Mesenteric fat pad (tissue), 1 donor: ENCODE measurements at places on chromosomes 3 and 15. TPM values are rescaled to one million over a fixed set of nuclear protein-coding genes. Genes with fewer than 3 reads are reported as not detected.

The DIPK2A gene
- total RNA-seq: 15.3 TPM

- DNase-seq: no peak
These were observed 112.6 kb downstream of the USP13 start for GRCh38 chr3:179765396-179765795.

The ZPLD1 gene
- not detected for total RNA-seq

DNA sequence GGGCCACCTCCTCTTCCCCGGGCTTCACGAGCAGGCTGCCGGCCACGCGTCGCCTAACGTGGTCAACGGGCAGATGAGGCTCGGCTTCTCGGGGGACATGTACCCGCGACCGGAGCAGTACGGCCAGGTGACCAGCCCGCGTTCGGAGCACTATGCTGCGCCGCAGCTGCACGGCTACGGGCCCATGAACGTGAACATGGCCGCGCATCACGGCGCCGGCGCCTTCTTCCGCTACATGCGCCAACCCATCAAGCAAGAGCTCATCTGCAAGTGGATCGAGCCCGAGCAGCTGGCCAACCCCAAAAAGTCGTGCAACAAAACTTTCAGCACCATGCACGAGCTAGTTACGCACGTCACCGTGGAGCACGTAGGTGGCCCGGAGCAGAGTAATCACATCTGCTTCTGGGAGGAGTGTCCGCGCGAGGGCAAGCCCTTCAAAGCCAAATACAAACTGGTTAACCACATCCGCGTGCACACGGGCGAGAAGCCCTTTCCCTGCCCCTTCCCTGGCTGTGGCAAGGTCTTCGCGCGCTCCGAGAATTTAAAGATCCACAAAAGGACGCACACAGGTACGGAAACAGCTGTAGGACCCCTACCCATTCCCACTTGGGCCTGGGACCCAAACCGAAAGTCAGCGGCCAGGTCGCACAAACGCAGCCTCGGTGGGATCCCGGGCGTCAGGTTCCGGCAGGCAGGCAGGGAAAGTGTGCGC is 1.5 kb downstream of the ZIC1 start:
- DNase-seq: no peak

GRCh38 chr3:40088527-40089170 is 220.9 kb upstream of the EIF1B start:
- DNase-seq: no peak

GRCh38 chr15:34047893-34048775 is 9.1 kb upstream of the AVEN start:
- DNase-seq: no peak

DNA sequence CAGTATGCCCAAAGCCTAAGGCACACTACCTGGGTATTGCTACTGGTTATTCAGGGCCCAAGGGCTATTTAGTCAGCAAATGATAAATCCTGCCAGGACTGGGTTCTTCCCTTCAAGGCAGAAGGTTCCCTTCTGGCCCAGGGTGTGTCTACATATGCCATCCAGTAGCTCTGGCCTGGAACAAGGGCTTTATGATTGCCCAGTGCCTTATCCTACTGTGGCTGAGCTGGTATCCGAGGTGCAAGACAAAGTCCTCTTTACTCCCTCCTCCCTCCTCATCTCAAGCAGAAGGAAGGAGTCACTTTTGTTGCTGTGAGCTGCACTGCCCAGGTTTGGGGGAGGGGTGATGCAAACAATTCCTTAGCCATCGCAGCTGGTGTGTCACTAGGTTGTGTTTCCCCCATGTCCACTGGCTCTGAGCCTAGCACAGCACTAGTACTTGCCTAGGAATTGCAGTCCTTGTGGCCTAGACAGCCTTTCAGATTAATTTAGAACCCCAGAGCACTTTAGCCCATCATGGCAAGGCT is 221.8 kb upstream of the TGFBR2 start:
- DNase-seq: no peak

- DNase-seq: no peak
These were observed 246.4 kb downstream of the ALCAM start for GRCh38 chr3:105613120-105613519.

The IL12A gene
- total RNA-seq: 0.29 TPM

DNA sequence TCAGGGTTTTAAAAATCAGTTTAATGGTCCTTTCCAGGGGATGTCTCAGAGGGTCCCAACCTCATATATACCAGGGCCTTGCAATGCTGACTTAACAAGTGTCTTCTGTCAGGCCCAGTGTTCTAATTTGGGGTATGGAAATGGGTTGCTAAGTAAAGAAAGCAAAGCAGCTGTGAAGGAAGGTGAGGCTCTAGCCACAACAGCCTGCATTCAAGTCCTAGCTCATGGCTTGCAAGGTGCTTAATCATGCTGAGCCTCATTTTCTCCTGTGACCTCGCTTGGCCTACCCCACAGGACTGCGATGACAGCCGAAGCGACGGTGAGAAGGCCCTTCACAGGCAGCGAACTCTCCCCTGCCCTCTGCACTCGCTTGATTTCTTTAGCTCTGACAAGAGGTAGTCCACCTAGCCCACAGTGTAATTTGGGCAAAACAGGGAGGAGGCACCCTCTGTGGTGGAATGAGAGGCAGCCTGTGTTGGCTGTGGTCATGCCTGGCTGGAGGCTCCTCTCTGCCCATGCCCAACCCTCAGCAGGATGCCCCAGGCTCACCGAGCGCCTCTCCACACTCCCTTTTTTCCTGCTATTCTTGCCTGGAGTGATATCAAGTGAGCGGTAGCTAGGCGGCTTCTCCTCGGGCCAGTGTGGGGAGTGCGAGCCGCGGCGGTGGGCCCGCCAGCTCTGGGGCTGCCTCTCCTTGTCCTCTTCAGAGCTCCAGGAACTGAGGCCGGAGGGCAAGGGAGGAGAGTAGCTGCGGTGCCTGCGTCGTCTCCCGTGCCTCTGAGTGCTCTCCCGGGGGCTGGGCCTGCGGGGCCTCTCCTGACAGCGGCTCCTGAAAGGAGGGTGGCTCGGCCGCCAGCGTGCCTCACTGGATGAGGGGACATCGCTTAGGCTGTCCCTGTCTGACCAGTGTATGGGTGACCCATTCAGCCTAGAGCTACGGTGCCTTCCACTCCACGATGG is 29.2 kb downstream of the ILDR1 start:
- DNase-seq: no peak

- no peak for DNase-seq
These were observed 20.9 kb downstream of the SMAD6 start for GRCh38 chr15:66722757-66723540.

The TRIM42 gene
- not detected for total RNA-seq

DNA sequence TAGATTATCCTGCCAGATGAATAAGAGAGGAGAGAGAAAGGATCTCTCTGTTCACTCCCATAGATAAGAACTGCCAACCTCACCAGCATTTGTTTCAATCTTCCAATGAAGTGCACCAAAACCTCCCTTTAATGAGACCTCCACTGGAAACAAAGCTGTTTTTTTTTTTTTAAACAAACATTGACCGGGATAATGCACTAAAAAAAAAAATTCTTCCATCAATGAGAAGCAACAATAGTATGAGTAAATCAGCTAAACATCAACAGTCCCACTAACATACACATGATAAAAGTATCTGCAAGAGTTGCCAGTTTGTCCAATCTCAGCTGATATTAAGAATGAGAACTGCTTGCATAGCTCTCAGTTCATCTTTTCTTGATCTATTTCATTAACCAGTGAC is 19.9 kb downstream of the TJP1 start:
- DNase-seq: no peak

- DNase-seq: peak; percentile 55
These were observed 151.1 kb upstream of the PRR20G start for GRCh38 chr3:127438951-127439350.

- DNase-seq: peak; percentile 39
These were observed 10.6 kb downstream of the ACAA1 start for GRCh38 chr3:38126121-38126892.

The DUOXA2 gene
- total RNA-seq: not detected

The BOC gene
- 37.3 TPM for total RNA-seq

DNA sequence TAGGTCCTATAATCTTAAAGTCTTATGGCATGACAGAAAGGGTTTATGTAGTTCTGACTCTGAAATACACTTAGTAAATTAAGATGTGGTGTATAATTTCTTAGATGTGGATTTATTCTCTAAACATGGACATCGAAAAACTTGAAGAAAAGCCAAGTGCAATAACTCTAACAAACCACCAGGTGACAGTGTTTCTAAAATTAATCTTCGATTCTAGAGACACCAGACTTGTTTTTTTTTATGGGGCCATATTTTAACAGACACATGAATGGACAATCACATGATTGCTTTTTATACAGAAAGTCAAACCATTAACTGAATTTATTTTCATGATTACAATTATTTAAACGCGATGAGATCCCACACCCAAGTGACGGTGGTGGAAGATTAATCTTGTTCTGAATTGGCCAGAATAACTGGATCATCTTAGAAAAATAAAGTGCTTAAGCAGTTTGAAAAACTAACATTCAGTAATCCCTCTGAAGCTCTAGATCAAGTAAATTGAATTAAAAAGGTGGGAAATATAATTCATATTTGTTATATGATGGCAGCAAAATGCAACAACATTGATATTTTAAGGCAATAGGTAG is 305.1 kb downstream of the LSAMP start:
- DNase-seq: no peak

The AP3B2 gene
- total RNA-seq: 0.84 TPM

GRCh38 chr3:60424942-60425341 is 826.3 kb downstream of the FHIT start:
- no peak for DNase-seq

- DNase-seq: no peak
These were observed 26.6 kb downstream of the MIX23 start for GRCh38 chr3:122356402-122356801.

The WNT5A gene
- 1.7 TPM for total RNA-seq

The SYNPR gene
- not detected for total RNA-seq

GRCh38 chr3:172987273-172987672 is 153.8 kb downstream of the SPATA16 start:
- DNase-seq: no peak

The SLCO2A1 gene
- total RNA-seq: 40.1 TPM

The NR1I2 gene
- 0.26 TPM for total RNA-seq

DNA sequence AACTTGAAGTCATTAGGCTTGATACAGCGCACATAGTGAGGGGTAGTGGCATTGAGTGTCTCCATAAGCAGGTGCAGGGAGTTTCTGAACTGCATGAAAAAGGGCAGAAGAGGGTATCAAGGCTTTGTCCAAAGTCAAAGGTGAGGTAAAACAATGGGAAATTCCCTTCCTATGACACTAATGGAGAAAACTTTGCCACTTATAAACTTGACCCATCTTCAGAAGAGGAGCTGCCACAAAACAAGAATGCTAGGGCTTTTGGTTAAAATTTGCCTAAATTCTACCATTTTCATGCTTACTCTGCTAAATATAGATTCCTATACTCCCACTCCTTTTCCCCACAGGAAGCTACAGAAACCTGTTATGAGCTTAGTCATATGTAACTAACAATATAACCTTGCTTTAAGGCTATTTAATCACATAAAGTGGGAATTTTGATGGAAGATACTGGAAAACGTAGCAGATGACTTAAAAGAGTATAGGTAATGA is 87.5 kb upstream of the MYO5C start:
- no peak for DNase-seq

DNA sequence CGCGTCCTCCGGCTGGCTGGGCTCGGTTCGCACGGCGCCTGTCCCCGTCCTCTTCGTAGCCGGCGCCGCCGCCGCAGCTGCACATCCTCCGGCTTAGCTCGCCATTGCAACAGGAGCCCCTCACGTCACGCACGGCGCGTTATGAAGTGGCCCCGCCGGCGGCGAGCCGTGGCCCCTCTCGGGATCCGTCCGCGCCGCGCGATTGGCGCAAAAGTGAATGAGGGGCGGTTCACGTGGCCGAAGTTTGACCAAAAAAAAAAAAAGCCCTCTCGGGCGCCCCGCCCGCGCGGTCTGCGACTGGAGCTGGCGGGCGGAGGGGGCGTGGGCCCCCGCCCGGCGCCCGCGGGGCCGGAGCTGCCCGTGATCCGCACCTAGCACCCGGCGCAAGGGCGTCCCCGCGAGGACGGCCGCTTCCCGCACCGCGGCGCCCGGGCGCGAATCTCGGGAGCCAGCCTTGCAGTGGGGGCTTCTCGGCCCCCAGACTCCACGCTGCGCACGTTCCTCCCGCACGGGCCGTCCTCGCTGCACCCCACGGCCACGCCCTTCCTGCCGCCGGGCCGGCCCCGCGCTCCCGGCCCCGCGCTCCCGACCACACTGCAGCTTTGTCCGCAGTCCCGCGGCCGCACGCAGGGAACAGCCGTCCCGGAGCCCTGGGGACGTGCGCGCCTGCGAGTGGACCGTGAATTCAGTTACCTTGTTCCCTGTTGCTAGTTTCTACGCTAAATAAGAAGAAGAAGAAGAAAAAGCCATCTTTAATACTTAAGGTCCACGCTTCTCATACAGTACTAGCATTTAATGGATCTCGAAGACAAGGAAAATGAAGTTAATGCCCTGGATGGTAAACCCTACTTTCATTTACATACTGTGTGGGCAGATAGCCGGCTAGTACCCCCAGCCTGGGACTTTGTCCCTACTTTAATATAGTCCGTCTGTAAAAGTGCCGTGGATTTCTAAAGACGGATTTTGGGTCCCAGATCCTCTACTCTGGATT is at the start of gene CHSY1:
Gene CHSY1, minus strand, starts transcription at position 219 of the 991 bp plus-strand sequence. CDS start 592 bp downstream, outside the sequence.
- DNase-seq: peak; percentile 99

- DNase-seq: no peak
These were observed 121.6 kb downstream of the UBE2E2 start for GRCh38 chr3:23324745-23325144.

DNA sequence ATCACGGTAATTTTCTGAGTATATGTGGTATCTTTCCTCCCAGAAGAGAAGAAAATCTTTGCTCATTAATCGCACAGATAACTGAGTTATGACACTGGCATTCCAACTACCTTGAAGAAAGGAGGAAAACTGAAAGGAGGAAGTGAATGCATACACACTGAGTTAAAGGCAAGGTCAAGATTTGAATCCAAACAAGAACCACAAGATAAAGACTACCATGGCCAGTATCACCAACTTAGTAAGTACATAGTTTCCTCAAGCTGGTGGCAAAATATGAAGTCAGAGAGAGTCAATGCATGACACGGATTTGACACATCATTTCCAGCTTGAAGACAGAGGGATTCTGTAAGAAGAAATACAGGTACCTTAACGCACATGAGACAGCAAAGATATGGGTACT is 287.5 kb downstream of the ULK4 start:
- DNase-seq: no peak

DNA sequence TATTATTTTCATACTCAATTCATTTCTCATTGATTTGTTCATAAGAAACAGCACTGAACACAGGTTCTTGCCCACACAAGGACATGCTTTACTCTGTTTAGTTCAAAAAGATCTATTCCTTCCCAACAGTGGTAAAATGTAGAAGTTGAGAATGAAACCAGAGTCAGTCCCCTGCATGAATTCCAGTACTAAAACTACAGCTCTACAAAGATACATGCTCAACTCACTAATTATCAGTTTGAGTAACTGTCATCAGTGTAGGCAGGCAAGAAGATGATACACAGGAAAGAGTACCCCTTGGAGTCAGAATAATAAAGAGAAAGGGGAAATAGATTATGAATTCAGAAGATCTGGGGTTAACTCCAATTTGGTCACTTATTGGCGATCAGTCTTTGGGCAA is 43.2 kb downstream of the NR2E3 start:
- DNase-seq: no peak

The MGA gene
- 32.9 TPM for total RNA-seq

GRCh38 chr3:66572938-66573710 is 72.3 kb upstream of the LRIG1 start:
- no peak for DNase-seq

The TMCO5A gene
- total RNA-seq: not detected
